ENCODE measurements at places on chromosomes 6 and 20.
A peak's percentile ranks its signal among the peaks of the same experiment; 100 is the strongest.

GRCh38 chr6:133241901-133242636, 912 bp downstream of the EYA4 start:
- DNase-seq, result no peak

- DNase-seq, result peak; percentile 92
Observed at GRCh38 chr20:35490736-35491181, 35.4 kb downstream of the CEP250 start.

GRCh38 chr20:15756002-15756753, 817.1 kb downstream of the KIF16B start:
- no peak for DNase-seq

DNA sequence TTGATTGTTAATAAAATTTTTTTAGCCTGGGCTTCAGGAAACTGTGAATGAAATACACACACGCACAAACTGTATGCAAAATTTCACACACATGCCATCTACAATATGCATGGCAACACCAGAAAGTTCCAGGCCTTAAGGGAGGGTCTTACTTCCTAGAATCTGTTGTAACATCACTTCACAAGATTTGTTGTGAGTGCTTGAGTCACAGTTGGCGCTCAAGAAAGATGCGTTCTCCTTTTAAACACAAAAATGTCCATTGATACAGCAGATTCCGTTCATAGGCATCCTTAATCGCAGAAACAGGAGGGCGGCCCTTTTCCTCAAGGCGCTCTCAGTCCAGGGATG, 485 bp upstream of the RTF2 start:
- DNase-seq, result no peak

- no peak for DNase-seq
Observed at GRCh38 chr6:18976091-18976490, 588.9 kb downstream of the RNF144B start.

Measured in T-helper 2 cell (primary cell).